ENCODE measurements at places on chromosomes 6 and 20.

DNA sequence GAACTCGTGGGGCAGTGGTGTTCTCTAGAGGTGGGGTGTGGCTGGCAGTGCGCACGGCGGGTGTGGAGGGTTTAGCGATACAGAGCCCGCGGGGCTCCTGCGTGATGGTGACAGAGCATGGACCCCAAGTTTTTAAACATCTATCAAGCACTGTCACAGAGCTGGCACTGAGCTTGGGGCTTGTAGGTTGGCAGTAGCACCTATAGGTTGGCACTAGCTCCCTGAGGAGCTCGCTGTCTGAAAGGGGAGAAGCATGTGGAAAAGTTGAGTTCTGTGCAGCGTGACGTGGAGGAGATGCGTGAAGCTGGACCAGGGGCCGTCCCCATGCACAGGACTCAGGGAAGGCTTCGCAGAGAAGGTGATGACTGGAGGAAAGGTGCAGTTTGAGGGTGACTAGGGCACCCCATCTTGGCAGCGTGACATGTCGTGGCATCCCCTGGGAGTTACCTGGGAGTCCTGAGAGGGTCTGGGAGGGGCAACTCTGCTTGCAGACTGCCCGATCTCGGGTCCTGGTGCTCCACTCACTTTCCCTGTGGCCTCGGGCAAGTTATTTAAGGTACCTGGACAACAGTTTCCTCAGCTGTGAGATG, 122.0 kb downstream of the CDH4 start:
- DNase-seq = no peak

DNA sequence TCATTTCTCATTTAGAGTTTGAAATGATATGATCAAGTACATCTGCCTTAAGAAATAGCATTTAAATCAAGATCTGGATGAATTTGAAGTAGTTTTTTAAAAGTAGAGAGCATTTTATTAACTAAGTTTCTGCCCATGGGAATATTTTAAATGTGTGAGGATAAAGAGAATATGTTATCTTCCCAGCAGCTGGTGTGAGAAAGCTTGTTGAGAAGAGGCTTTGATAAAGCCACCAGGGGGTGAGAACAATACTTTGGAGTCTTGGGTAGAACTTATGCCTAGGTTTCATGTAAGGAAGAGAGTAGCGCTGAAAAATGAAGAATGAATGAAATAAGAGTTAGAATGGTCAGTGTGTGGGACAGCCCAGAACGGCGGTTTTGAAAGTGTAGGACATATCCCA, 190.2 kb downstream of the GRM1 start:
- peak; percentile 7 for DNase-seq

DNA sequence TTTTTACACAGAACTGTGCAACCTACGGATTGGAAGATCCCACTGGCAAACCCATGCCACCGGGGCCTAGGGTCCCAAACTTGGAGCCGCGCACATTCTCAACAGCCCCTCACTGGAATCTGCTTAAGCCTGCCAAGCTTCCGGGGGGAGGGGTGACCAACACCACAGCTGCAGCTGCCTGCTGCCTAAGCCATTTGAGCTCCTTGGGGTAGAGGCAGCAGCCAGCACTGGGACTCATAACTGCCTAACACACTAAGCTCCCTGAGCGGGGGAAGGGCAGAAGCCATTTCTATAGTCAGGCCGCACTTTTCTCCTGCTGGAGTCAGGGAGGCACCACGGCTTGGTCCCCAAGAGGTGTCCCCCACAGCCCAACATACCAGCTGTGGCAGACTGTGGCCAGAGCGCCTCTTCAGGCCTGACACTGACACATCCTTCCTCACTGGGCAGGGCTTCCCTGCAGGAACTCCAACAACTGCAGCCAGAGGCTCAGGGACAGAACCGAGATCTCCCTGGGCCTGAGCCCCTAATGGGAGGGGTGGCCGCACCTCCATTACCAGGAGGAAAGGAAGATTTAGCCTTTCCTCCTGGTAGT, 270.3 kb upstream of the ECI2 start:
- peak; percentile 71 for DNase-seq

DNA sequence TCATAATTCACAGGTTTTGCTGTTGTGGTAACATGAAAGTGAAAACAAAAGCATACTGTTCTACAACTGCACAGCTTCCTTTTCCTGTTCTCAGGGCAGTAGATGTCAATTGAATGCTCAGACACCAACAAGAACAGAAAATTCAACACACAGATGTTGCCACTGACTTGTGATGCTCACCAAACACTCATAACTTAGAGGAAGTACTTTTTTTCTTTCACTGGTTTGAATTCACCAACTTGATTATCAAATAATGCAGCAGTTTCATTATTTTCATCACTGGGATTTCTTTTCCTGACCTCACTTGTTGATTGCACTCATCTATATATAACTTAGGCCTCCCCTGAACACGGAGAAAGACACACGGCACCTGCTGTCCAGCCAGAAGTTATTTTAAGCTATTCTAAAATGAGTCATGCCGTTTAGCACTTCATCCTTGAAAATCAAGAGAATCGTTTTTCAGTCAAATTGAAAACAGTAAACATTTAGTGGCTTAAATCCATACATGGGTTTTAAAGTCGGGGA, 949 bp downstream of the TXLNB start:
- DNase-seq = no peak

DNA sequence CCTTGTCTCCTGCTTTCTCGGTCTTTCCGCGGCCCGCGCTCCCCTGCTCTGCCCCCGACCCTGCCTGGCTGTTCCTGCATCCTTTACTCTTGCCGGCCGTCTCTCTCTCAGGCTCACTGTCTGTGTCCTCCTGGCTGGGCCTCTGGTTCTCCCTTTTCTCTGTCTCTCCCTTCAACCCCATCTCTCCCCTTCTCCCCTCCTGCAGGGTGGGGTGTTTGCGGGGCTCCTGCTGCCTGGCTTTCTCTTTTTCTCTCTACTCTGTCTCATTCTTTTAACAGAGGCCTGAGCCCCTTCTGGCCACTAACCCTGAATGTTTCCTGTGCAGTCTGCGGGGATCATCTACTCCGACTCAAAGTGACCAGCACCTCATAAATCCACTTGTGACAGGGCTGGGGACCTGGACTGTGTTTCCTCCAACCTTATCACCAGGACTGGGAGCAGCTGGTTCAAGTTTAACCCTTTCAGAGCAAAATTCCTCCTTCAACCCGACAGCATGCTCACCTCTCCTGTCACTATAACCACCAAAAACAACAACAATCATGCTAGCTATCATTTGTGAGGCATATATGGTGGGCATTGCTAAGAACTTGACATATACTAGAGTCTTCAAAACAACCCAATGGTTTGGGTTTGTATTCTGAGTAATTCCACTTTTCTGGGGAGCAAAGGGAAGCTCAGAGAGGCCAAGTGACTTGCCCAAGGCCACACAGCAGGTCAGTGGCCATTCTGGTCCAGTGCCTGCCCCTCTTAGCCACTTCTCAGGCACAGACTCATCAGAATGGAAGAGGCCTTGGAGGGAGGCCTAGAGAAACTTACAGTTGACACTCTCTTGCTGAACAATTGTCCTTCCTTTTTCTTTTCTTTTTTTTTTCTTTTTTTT, 811 bp upstream of the RSPO4 start:
- DNase-seq = no peak

- DNase-seq = peak; percentile 5
Measured at GRCh38 chr6:69456086-69456485, 340.7 kb downstream of the LMBRD1 start.

DNA sequence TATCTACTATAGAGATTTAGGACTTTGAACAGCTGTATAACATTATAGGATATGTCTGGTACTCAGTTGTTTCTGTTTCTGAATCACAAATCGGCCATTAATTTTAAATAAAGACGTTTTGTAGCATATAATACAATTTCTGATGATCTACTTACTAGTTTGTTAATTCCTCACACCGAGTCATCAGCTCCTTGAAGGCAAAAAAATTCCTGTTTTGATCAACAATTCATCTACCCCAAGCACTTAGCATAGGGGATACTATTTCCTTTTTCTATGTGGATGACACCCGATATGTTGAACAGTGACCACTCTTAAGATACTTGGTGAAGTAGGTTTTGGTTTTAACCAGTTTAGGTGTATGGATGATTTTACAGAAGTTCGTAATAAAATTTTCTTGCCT, 107.3 kb downstream of the NCOA3 start:
- no peak for DNase-seq

All from neural progenitor cell (in vitro differentiated cells).